ENCODE measurements at places on chromosomes 16 and 17.

DNA sequence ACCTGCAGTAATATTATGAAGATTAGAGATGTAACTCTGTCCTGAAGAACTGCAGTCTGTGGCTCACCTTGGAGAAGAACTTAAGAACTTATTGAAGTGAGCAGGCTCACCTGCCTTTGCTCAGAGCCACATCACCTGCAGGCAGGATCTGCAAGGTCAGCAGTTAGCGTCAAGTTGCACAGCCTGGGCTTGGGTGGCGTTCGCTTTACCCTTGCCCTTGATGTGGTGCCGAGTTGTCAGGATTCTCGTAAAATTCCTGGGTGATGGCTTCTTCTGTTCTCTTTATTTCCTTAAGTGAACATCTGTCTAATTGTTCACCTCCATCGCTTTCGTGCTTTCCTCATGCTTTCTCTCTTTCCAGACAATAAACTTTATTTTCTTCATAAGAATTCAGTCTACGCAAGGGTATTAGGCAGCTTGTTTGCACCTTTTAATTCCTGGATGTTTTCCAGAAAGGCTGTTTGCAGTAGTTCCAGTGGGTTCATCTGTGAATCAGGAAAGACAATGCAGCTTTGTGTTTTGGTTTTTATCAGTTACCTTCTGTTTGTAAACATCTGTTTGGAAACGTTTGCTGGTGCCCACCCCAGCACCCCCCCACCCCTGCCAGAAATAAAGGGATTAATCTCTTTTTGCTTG is 254.3 kb downstream of the WWOX start:
- DNase-seq, result no peak

DNA sequence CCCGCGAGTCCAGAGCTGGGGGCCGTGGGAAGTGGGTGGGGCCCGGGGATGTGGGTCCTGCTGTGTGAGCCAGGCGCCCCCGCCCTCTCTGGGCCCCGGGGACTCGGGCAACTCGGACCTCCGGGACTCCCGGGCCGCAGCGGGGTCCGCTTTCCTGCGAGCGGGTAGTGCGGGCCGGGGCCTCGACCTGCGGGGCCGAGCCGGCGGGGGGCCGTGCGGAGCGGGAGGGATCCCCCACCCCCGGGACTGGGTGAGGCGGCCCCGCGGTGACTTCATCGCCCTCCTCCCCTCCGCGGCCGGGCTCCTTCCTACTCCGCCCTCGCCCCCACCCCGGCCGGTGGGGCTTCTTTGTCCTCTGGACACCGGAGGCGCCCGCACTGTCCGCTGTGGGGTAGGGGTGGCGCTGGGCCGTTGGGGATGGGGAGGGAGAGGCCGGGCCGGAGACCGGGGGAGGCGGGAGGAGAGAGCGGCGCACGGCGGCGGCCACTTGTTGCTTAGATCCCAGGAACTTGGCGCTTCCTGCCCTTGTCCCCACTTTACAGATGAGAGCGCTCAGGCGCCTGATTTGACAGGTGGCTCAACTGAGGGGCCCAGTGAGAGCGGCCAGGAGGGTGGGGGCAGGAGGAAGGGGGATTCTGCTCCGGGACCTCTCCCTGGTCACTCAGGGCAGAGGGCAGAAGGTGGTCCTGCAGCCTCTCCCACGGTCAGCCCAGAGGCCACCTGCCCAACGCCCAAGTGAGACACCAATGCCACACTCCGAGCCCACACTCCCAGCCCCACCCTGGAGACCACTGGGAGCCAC is 874 bp downstream of the CMTM3 start:
- DNase-seq, result no peak

DNA sequence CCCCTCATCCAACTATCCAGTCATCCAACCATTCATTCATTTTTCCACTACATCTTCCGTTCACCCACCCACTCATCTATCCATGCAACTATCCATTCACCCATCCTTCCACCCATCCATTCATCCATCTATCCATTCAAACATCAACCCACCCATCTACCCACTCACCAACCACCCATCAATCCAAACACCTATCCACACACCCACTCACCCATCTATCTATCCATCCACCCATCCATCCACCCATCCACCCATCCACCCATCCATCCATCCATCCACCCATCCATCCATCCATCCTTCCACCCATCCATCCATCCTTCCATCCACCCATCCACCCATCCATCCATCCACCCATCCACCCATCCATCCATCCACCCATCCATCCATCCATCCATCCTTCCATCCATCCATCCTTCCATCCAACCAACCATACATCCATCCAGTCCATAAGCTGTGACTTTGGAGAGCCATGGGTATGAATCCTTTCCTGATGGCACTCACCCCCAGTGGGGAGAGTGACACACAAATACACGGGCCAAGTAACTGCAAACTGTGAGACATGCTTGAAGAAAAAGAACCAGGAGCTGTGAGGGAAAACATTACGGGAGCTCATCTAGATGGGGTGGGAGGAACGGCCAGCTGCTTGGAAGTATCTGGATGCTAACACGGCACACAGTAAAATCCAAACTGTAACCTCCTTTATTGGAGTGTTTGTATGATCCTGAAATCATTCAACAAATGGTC is 100.0 kb upstream of the TNRC6C start:
- DNase-seq, result no peak

- DNase-seq, result no peak
These were observed 711 bp downstream of the ALYREF start for GRCh38 chr17:81890447-81891302.

GRCh38 chr16:23016368-23016767 is 132.9 kb downstream of the USP31 start:
- no peak for DNase-seq

GRCh38 chr17:63113167-63113566 is 147.1 kb downstream of the TANC2 start:
- DNase-seq, result no peak

- no peak for DNase-seq
These were observed 47.8 kb downstream of the ERN1 start for GRCh38 chr17:64081802-64082799.

DNA sequence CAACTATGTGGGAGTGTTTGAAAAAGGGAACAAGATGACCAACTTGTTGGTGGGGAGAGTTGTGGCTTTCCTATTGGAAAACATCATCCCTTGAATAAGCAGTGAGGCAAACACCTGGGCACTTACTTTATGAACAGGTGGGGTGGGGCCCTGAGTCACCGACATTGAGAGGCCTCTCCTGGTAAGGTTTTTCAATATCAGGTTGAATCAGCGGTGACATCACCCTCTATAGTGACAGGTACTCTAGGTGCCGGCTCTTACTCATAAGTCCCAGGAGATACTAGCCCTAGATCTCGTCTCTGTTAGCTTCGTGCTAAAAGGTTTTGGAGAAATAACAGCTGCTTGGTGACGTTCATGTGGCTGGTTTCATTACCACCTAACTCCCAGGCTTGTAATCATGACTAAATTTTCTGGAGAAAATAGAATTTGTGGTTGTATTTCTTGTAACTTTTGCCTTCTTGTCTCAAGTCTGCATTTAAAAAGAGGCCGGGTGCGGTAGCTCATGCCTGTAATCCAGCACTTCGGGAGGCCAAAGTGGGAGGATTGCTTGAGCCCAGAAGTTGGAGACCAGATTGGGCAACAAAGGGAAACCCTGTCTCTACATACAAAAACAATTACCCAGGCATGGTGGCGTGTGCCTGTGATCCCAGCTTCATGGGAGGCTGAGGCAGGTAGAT is 19.3 kb downstream of the CDH1 start:
- no peak for DNase-seq

DNA sequence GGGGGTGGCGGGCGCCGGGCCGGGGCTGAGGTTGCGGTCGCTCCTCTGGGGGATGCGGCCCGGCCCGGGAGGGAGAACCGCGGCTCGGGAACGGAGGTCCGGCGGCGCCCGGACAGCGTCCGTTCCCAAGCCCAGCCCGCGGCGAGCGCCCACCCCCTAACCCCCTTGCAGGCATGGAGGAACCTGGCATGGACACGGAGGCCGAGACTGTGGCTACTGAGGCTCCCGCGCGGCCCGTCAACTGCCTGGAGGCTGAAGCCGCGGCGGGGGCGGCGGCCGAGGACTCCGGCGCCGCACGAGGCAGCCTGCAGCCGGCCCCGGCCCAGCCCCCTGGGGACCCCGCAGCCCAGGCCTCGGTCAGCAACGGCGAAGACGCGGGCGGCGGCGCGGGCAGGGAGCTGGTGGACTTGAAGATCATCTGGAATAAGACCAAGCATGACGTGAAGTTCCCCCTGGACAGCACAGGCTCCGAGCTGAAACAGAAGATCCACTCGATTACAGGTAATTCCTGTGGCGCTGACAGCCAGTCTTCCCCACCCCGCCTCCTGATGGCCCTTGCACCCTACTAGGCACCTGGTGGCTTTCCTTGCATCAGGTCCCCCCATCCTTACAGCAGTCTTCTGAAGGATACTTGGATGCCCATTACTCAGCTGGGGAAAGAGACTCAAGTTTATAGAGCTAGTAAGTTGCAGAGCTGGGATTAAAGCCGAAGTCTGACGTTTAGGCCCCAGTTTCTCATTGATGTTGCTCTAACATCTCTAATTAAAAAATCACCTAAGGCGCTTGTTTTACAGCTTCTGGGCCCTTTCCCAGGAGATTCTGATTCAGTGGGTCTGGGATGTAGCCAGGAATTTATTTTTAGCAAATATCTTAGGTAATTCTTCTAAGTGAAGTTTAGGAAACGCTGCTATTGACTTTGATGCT is 514 bp downstream of the UBFD1 start:
- no peak for DNase-seq

- no peak for DNase-seq
These were observed 98.7 kb upstream of the CCL2 start for GRCh38 chr17:34156401-34156740.

DNA sequence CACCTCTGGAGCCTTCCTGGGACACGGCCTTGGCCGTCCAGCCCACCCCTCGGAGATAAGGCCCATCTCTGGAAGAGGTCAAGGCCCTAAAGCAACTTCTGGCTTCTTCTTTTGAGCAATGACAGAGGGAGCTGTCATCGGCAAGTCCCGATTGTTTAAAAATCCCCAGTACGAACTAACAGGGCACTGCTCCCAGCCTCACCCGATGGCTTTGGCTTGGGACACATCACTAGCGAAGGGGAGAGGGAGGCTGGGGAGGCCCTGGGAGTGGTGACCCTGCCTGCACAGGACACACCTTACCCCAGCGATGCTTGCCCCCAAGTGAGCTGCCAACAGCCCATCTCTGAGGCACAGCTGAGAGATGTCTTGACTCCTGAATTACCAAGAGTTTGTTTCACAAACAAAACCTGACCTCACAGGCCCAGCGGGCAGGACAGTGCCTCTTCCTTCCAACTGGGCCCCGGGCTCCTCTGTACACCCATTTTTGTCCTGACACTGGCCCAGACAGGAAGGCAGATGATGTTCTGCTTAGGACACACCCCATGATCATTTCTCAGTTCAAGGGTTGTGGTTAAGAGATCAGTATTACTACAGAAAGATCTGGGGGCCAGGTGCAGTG is 4.8 kb downstream of the SYNGR2 start:
- no peak for DNase-seq

DNA sequence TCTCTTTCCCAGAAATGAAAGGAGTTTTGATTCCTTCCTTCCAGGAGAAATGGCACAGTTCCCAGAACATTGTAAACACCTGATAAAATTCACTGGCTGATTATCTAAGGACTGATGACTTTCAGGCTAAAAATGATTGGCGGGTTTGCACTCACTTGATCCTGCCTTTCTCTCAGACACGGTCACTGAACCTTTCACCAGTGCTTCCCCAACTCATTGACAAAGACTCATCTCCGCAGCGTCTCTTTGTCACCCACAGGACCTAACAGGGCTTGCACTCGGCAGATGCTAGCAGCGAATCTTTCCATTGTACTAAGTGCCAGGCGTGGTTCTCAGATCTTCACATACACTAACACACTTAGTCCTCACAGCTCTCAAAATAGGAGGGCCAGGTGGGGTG is 7.3 kb upstream of the DHRS7C start:
- no peak for DNase-seq

DNA sequence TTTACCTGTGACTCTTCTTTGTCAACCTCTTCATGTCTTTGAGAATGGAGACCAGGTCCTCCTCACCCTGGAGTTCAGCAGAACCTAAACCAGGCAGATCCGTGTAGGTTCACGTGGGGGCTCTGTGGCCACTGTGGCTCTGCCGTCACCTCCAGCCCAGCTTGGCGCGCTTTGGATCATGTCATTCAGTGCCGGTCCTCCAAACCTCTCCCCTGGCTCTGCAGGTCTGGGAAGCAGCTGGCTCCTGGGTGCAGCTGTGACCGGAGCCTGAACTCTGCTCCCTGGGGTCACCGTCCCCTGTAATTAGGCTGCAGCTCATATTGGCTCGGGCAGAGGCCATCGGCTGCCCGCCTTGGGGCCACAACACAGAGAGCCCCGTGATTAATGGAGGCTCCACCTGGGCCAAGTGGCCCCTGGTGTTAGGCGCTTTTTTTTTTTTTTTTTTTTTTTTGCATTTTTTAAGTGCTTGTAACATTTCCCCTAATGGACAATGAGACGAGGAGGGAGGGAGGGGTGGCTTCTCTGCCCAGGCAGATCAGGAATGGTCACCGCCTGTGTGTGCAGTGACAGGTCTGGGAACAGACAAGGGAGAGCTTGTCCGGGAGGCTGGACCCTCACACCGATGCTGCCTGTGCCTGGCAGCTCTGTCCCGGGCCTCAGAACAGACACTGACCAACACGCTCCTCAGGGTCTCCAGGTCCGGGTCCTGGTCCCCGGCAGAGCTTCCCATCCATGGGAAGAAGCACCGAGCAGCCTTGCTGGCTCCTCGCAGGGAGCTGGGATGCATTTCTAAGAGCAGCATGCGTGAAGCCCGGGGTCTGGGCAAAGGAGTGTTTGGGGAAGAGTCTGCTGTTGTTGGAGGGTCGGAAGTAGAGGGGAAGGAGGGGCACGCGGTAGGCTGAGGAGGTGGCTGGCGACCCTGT is 247.9 kb downstream of the SEC14L1 start:
- no peak for DNase-seq

DNA sequence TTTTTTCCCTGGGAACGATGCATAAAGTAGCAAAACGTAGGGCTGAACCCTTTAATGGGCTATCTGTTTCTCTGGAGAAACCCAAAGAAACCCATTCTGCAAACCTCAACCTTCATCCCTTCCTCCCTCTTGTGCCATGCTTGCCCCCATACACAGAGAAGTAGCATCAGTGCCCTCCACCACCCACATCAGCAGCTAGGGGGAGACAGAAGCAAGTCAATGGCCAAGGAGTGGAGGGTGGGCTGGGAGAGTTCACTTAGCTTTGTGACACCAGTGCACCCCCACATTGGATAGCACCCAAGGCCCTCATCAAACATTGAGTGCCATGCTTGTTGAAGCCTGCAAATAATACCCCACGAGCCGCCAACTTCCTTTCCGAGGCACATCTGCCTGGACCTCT is 282.4 kb downstream of the ABCC12 start:
- no peak for DNase-seq

- DNase-seq, result no peak
These were observed 345.3 kb downstream of the CA10 start for GRCh38 chr17:51813140-51813783.

GRCh38 chr16:13390093-13390985 is 488.9 kb downstream of the SHISA9 start:
- no peak for DNase-seq

DNA sequence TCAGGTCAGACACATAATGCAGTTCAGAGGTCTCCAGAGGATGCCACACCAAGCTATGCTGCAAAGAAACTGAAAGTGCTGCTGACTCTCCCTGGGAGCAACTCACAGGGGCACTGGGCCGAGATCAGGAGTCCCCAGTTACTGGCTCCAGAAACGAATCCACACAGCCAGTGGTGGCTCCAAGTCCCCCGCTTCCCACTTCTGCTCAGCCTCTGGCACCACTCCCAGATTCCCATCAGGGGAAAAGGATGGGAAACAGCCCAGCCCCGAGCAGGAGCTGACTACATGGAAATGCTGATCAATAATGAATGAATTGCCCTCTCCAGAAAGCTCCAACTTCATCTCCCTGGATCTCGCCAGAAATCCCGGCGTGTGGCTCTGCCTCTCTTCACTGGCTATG is 62.3 kb upstream of the CDH5 start:
- no peak for DNase-seq

- peak; percentile 87 for DNase-seq
These were observed at the start of gene KRABD2 for GRCh38 chr17:8376271-8377067. Gene KRABD2, minus strand, starts transcription at chr17:8376704.
